ENCODE measurements at places on chromosomes 16 and 17. TPM values are rescaled to one million over a fixed set of nuclear protein-coding genes. Genes with fewer than 3 reads are reported as not detected.

DNA sequence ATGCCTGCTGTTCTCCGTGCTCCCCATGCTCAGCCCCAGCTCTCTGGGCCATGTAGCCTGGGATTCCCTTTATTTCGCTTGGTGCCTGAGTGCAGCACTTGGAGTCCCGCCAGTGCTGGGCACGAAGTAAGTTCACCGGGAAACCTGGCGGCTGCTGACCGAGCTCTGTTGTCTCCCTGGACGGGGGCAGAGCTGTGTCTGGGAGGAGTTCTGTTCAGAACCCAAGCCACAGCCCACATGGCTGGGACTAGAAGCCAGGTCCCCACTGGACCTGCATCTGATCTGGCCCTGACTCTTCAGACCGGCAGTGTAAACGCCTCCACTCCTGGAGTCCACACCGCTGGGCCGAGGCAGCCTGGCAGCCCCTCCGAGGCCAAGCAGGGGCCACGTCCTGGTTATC, 37.5 kb upstream of the CIBAR2 start:
- H3K4me3 ChIP-seq: no peak overlapping the region
- no peaks in the 10 kb centered on the region for H3K36me3 ChIP-seq
- no peak overlapping the region for H3K27ac ChIP-seq

GRCh38 chr17:19495828-19496528, 37.7 kb upstream of the SLC47A1 start:
- H3K27me3 ChIP-seq: no peaks in the 10 kb centered on the region
- no peaks in the 10 kb centered on the region for H3K36me3 ChIP-seq
- no peak overlapping the region for H3K27ac ChIP-seq
- H3K4me1 ChIP-seq: no peaks in the 10 kb centered on the region

DNA sequence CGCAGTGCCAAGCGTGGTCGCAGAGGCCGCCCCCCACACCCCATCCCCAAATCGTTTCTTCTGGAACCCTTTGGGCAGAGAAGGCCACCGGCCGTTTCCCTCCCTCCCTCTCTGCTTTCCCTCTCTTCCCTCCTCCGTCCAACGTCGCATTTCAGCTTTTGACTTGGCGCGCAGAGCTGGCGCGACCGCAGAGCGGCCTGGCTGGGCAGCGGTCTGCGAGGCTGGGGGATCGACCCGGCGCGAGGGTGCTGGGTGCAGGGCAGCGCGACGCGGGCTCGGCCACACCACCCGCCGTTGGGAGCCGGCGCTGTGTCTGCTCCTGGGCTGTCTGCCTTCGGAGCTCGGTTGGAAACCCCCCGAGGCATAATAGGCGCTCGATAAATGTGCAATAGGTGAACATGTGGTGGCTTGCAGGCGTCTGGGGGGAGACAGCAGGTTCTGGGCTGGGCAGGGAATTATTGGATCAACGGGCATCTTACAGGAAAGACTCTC, 2.8 kb upstream of the NTN3 start:
- peaks cover 19% of the 10 kb centered on the region for H3K27me3 ChIP-seq
- H3K36me3 ChIP-seq: no peaks in the 10 kb centered on the region
- no peak overlapping the region for H3K27ac ChIP-seq
- DNase-seq: no peak
- peaks cover 7% of the 10 kb centered on the region for H3K4me1 ChIP-seq
- H3K4me3 ChIP-seq: peak overlapping the region; percentile 48

- no peak overlapping the region for H3K27ac ChIP-seq
- H3K36me3 ChIP-seq: no peaks in the 10 kb centered on the region
- DNase-seq: no peak
- H3K4me1 ChIP-seq: no peaks in the 10 kb centered on the region
- H3K4me3 ChIP-seq: no peak overlapping the region
These were observed 262.4 kb upstream of the CDH8 start for GRCh38 chr16:62298600-62298999.

DNA sequence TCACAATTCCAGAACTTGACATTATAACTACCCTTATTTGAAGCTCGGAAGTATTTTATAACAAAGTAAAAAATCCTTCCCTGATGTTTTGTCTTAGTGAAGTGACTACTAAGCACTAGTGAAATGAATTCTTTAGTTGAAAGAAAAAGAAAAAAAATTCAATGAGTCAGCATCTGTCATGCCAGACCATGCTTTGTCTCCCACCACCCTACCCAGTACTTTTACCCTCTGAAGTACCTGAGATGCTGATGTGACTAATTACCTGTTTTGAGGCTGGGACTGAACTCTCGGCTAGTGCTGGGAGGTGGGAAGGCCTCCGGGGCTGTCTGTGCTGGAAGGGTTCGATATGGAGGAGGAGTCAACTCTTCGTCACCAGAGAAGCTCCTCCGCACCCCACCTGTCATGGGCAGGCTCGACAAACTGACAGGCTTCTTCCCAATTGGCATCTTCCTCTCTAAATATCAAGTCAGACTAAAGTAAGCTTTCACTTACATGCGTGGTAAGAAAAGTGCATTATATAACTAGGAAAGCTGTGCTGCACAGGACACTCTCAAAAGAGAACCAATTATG, 19.6 kb downstream of the NME2 start:
- no peaks in the 10 kb centered on the region for H3K27me3 ChIP-seq
- H3K27ac ChIP-seq: no peak overlapping the region
- H3K36me3 ChIP-seq: peaks cover 11% of the 10 kb centered on the region
- DNase-seq: no peak

GRCh38 chr16:54204756-54205155, 81.8 kb downstream of the IRX3 start:
- no peak overlapping the region for H3K4me3 ChIP-seq
- no peaks in the 10 kb centered on the region for H3K36me3 ChIP-seq
- no peak overlapping the region for H3K27ac ChIP-seq
- no peak for DNase-seq
- H3K4me1 ChIP-seq: no peaks in the 10 kb centered on the region

GRCh38 chr17:63445571-63445953, 544 bp downstream of the CYB561 start:
- peak; percentile 66 for DNase-seq
- H3K36me3 ChIP-seq: no peaks in the 10 kb centered on the region

- peak overlapping the region; percentile 99 for H3K4me3 ChIP-seq
- no peak for DNase-seq
- H3K36me3 ChIP-seq: peaks cover 4% of the 10 kb centered on the region
These were observed 2.8 kb downstream of the PRKCB start for GRCh38 chr16:23838485-23839142.

DNA sequence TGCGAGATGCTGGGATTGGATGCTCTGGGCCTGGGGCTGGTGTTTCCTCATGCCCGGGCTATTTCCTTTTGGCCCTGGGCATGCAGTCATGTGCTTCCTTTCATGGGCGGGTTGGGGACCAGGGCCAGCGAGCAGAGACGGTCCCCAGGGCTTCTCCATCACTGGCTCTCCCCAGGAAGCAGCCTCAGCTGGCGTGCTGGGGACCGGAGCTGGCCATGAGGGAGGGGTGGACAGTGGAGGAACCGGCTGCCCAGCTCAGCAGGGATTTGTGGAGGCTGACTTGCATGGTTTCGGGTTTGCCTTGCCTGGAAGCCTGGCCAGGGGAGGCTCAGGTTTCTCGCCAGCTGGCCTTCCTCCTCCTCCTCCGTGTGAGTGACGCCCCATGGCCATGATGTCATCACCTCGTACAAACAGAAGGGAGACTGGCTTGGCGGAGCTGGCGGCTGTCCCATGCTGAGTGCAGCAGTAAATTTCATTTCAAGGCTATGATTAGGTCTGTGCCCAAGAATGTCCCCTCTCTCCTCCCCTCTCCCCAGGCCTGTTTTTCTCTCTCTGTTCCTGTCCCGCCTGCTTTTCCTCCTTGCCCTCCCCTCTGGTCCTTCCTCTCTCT, 8.9 kb upstream of the TIMP2 start:
- H3K4me3 ChIP-seq: no peak overlapping the region
- peaks cover 2% of the 10 kb centered on the region for H3K27me3 ChIP-seq
- peaks cover 8% of the 10 kb centered on the region for H3K4me1 ChIP-seq
- no peak for DNase-seq
- no peak overlapping the region for H3K27ac ChIP-seq

- H3K27me3 ChIP-seq: peaks cover 4% of the 10 kb centered on the region
- H3K4me1 ChIP-seq: peaks cover 18% of the 10 kb centered on the region
- H3K27ac ChIP-seq: no peak overlapping the region
- DNase-seq: no peak
- no peaks in the 10 kb centered on the region for H3K36me3 ChIP-seq
These were observed 16.6 kb upstream of the ERN1 start for GRCh38 chr17:64146418-64147109.

DNA sequence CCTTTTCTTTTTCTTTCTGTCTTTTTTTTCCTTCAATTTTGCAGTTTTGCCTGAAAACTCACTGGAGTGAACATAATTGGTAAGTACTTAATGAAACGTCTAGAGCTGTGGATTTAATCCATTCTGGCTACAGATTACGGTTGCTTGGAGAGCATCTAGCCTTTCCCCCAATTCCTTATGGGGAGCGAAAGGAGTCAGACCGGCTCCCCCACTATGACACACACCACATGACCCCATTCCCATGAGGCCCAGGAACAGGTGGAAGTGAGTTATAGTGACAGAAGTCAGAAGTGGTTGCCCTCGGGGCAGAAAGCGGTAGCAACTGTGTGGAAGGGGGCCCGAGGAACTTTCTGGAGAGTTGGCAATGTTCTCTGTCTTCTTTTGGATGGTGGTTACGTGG, 41.2 kb downstream of the EMP2 start:
- peaks cover 4% of the 10 kb centered on the region for H3K27me3 ChIP-seq
- H3K27ac ChIP-seq: no peak overlapping the region
- DNase-seq: no peak
- H3K4me3 ChIP-seq: no peak overlapping the region
- no peaks in the 10 kb centered on the region for H3K36me3 ChIP-seq

DNA sequence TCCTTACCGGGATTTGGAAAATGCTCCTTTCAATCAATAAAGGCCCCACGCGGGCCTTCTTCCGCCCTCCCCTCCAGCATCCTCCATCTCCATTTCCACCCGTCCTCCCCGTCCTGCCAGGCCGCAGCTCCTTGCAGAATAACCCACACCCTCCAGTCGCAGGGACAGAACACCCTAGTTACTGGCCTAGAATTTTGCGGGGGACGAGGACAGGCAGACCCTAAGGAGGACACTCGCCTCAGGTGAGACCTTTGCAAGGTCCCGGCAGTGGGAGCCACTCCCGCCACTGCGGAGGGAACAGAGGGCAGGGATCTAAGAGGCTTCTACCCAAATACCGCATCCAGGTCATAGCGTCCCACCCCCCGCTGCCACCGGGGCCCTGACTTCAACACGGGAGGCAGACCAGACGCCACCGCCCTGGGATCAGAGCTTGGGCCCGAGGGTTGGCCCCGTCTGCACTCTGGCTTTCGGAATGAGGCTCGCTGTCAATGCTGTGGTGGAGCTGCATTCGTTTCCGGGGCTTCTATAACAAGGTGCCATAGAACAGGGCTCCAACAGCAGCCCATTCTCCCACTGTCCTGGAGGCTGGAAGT, 26.8 kb downstream of the SLC25A10 start:
- no peak for DNase-seq
- no peaks in the 10 kb centered on the region for H3K36me3 ChIP-seq
- H3K27me3 ChIP-seq: peaks cover 4% of the 10 kb centered on the region
- peaks cover 4% of the 10 kb centered on the region for H3K4me1 ChIP-seq

DNA sequence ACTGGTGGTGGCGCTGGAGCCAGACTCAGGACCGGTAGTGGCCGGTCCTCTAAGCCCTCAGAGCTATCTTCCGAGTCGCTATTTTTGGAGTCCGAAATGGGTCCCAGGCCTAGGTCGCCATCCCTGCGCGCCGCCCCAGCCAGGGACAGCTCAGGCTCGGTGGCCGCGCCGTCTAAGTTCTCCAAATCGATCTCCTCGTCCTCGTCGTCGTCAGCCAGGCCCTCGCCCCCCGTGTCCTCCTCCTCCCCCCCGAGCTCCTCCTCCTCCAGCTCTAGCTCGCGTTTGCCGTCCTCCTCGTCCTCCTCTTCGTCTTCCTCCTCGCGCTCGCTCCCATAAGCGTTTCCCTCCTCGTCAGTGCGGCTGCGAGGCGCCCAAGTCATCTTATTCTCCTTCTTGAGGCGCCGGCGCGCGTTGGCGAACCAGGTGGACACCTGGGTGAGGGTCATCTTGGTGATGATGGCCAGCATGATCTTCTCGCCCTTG, 1.6 kb downstream of the IRX3 start:
- no peak overlapping the region for H3K27ac ChIP-seq
- H3K27me3 ChIP-seq: peaks cover 28% of the 10 kb centered on the region
- H3K4me1 ChIP-seq: peaks cover 13% of the 10 kb centered on the region
- peak overlapping the region; percentile 15 for H3K4me3 ChIP-seq
- DNase-seq: no peak
- H3K36me3 ChIP-seq: no peaks in the 10 kb centered on the region

DNA sequence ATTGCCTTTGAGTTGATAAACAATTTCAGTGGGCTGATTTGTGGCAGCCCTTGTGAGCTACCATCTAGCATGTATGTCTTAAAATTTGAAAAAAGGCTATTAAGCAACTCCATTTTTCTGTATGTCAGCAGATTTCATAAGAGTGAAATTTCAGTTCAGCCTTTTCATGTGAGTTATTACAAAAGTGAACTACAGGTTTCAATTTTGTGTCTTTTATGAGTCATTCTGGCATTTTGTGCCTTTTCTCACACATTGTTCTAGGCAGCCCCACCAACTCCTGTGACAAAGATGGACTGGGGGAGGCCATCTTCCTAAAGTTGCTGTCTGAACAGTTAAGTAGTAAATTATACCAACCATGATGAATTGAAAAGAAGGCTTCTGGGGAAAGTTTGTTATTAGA, 52.1 kb downstream of the USP10 start:
- peaks cover 42% of the 10 kb centered on the region for H3K4me1 ChIP-seq
- no peak overlapping the region for H3K27ac ChIP-seq
- no peaks in the 10 kb centered on the region for H3K36me3 ChIP-seq
- no peak overlapping the region for H3K4me3 ChIP-seq
- H3K27me3 ChIP-seq: no peaks in the 10 kb centered on the region

DNA sequence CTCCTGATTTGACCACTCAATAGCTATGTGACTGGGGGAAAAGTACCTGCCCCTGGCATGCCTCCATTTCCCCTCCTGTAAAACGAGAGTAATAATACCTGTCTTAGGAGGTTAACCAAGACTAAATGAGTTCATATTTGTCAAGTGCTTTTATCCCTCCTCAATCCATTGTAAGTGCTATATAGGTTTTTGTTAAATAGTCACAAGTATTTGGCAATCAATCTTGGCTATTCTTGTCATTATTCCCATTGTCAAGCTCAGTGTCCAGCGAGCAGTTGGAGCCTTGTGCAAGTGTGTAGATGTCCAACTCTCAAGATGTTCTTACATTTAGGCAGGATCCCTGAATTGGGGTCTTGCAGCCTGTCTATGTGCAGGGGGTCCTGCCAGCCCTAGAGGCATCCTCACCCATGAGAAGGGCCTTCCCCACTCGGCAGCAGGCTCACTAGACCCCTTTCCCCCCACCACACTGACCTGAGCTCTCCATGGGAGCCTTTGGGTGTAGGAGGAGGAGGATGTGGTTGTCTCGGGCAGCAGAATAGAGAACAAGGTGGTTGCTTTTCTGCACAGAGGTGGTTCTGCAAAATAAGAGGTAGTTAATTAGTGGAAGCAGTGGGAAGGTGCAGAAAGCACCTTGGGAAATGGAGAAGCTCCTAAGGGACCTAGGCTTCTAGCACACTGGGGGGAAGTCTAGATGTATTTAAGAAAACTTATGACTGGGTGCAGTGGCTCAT, 18.0 kb downstream of the PIK3R6 start:
- no peak overlapping the region for H3K4me3 ChIP-seq
- no peak for DNase-seq
- H3K27ac ChIP-seq: no peak overlapping the region
- H3K27me3 ChIP-seq: peaks cover 2% of the 10 kb centered on the region
- H3K4me1 ChIP-seq: no peaks in the 10 kb centered on the region
- H3K36me3 ChIP-seq: peaks cover 18% of the 10 kb centered on the region

- no peaks in the 10 kb centered on the region for H3K36me3 ChIP-seq
- peaks cover 65% of the 10 kb centered on the region for H3K4me1 ChIP-seq
- H3K4me3 ChIP-seq: peak overlapping the region; percentile 89
These were observed 1.1 kb upstream of the LSM12 start for GRCh38 chr17:44067545-44067940.

SLC38A8 gene
- polyA plus RNA-seq: not detected

MPV17L gene
- polyA plus RNA-seq: not detected

Measured in immature natural killer cell (primary cell).